ENCODE measurements at places on chromosomes 6 and 20.
A peak's percentile ranks its signal among the peaks of the same experiment; 100 is the strongest.

- no peak for DNase-seq
Observed at GRCh38 chr20:37758332-37758731, 64.5 kb downstream of the CTNNBL1 start.

GRCh38 chr6:35483490-35483889, 13.4 kb downstream of the TEAD3 start:
- no peak for DNase-seq

- DNase-seq, result peak; percentile 74
Observed at GRCh38 chr6:110682460-110682853, 132.8 kb downstream of the CDK19 start.

DNA sequence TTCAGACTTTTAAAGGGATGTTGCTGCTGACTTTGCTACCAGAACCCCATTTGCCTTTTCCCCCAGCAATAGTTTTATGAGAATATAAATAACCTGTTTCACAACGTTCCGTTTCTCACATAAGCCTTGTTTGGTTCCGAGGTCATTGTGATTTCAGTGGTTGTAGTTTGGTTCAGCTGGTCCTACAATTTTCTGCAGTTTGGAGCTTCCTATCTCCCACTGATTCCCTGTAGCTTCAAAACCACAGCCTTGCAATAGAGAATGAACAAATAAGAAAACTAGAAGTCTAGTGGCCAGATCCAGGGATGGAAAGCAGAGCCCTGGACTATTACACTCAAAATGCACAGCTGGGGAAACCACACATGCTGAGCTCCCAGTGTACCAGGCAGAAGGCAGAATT, 24.1 kb upstream of the SH3BGRL2 start:
- peak; percentile 7 for DNase-seq

GRCh38 chr20:37494796-37495195, 26.3 kb upstream of the NNAT start:
- no peak for DNase-seq

GRCh38 chr6:5471044-5471443, 209.7 kb downstream of the FARS2 start:
- peak; percentile 67 for DNase-seq

GRCh38 chr6:35049156-35049735, 91.9 kb downstream of the TCP11 start:
- DNase-seq, result no peak

- DNase-seq, result no peak
Observed at GRCh38 chr6:161367472-161367871, 93.6 kb upstream of the AGPAT4 start.

- DNase-seq, result no peak
Observed at GRCh38 chr6:23307516-23307915, 738.1 kb downstream of the HDGFL1 start.

DNA sequence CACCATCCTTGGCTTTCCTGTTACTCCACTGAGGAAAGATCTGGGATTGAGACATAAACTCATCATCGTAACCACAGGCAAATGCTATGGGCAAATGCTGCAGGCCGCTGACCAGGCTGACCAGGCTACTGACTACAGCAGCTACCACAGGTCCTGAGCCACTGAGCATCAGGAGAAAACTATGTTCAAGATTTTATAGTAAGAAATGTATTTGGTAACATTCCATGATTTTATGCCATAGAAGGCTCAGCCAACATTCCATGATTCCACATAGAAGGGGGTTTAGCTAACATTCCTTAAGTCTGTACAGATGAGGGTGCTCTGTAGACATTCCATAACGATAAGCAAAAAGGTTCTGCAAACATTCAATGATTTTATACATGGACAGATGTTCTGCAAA, 16.1 kb upstream of the B4GALT5 start:
- DNase-seq, result peak; percentile 88

GRCh38 chr20:9919271-9920014, 80.6 kb upstream of the PAK5 start:
- DNase-seq, result no peak

DNA sequence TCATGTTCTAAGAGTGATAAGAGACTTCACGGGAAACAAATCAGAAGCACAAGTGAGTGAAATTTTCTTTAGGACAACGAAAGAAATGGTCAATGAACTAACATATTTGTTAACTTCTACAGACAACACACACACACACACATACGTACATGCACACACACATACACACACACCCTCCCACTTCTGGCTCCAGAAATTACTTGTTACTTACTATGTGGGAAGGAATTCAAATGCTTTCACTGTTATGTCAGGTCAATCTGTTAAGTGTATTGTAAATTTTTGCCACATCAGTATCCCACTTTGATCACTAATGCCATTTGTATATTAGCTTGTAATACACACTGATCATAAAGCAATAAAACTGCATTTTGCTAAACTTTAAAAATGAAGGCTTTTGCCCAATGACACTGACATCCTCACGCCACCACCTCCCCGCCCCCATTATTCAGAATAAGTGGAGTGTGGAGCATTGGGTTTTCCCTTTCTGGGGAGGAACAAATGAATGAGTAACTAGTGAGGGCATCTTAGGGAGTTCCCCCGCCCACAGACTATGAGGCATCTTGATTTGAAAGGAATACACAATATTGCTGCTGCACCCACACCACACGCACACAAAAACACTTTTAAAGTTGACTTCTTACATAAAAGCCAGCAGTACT, 76.2 kb downstream of the ATXN1 start:
- DNase-seq, result peak; percentile 67

DNA sequence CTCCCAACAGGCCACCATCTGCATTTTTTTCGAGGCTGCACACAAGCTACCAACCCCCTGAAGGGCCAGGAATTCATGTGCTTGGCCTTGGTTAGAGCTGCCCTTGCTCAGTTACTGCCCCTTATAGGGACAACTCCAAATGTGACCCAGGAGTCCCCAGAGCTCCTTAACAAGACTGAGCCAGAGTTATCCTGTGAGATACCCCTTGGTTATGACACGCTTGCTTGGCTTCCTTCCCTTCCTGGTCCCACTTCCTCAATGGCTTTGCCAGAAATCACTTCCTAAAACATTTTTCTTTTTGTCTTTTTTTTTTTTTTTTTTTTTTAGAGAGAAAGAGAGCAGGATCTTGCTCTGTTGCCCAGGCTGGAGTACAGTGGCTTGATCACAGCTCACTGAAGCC, 8.9 kb downstream of the TREM1 start:
- no peak for DNase-seq

- DNase-seq, result no peak
Observed at GRCh38 chr6:43785220-43785752, 15.3 kb downstream of the VEGFA start.

GRCh38 chr6:55108134-55109130, 65.9 kb upstream of the HCRTR2 start:
- DNase-seq, result peak; percentile 62

GRCh38 chr6:128519931-128520435, 416 bp downstream of the PTPRK start:
- DNase-seq, result no peak

DNA sequence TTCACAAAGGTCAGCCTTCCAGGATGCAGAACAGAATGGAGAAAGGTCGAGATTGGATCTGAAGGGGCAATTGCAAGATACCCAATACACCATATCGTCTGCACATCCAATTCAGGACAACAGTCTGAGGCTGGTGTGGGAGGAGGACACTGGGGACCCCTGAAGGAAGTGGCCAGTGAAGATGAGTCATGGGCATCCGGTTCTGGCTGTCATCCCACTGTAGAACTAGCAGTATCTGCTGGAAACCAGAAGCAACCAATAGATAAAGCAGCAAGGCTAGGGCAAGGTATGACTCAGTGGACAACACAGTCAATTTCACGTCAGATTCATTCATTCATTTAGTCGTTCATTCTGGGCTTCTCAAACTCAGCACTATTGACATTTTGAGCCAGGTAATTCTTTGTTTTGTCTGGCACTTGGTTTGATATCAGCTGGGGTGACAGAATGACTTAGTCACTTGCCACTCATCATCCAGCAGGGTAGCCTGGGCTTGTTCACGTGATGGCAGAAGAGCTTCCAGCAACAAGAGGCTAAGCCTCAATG, 30.3 kb upstream of the SHLD1 start:
- peak; percentile 18 for DNase-seq

Measured in fibroblast of upper back skin (primary cell).